Tongue (tissue), 3 donors: ENCODE measurements at places on chromosomes 2 and 18.

- DNase-seq: no peak
Measured at GRCh38 chr18:45084206-45084605, 403.5 kb downstream of the SETBP1 start.

GRCh38 chr2:237752761-237753165 is 45.8 kb upstream of the RBM44 start:
- DNase-seq: no peak

GRCh38 chr2:35116151-35116550 is 1239.4 kb upstream of the CRIM1 start:
- DNase-seq: no peak

DNA sequence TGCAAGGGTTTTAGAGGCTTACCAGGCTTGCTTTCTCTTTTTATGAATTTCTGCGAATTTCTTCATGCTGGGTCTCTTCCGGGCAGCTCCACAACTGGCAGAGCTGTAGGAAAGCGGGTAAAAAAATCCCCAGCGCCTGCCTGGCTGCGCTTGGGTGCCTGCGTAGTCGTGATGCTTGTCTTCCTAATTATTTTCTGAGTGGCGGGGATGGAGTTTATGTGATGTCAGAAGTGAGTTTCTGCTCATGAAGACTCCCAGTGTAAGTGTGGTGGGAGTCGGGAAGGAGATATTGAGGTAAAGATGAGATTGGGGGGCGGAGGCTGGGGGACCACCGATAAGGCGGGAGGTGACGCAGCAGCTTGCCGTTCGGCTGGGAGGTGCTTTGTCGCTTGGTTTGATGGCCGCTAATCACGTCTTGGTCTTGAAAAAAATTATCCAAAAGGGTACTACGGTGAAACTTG is 229.8 kb downstream of the LDLRAD4 start:
- no peak for DNase-seq

DNA sequence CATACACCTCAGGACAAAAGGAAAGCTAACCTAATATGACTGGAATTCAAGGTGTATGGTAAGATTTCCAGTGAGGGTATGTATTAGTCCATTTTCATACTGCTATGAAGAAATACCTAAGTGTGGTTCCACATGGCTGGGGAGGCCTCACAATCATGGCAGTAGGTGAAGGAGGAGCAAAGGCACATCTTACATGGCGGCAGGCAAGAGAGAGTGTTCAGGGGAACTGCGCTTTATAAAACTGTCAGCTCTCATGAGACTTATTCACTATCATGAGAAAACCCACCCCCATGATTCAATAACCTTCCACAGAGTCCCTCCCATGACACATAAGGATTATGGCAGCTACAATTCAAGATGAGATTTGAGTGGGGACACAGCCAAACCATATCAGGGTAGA is 186.0 kb downstream of the PLCL1 start:
- DNase-seq: no peak

- no peak for DNase-seq
Measured at GRCh38 chr2:3413697-3414096, 34.2 kb downstream of the TRAPPC12 start.

DNA sequence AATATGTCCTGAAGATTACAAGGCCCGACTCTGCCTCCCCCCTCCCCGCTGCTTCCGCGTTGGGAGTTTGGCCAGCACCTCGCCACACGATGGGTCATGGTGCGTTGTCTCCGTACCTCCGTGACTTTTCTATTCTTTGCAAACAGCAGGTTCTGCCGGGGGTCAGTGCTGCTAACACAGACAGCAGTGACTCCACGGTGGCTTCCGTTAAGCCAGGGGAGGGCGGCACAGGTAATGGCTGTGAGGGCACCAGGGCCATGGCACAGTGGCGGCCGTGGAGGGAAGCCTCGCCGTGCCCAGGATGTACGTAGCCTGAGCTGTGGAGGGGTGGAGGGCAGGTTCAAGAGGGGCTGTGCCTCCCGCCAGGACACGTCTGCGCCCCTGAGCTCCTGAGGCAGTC is 115.5 kb downstream of the NFATC1 start:
- no peak for DNase-seq
